ENCODE measurements at places on chromosomes 12 and 14.
A peak's percentile ranks its signal among the peaks of the same experiment; 100 is the strongest.

GRCh38 chr14:76977793-76978720 is 50.5 kb downstream of the IRF2BPL start:
- peak; percentile 81 for DNase-seq

GRCh38 chr14:54803396-54803795 is 99.2 kb downstream of the GCH1 start:
- DNase-seq: no peak

DNA sequence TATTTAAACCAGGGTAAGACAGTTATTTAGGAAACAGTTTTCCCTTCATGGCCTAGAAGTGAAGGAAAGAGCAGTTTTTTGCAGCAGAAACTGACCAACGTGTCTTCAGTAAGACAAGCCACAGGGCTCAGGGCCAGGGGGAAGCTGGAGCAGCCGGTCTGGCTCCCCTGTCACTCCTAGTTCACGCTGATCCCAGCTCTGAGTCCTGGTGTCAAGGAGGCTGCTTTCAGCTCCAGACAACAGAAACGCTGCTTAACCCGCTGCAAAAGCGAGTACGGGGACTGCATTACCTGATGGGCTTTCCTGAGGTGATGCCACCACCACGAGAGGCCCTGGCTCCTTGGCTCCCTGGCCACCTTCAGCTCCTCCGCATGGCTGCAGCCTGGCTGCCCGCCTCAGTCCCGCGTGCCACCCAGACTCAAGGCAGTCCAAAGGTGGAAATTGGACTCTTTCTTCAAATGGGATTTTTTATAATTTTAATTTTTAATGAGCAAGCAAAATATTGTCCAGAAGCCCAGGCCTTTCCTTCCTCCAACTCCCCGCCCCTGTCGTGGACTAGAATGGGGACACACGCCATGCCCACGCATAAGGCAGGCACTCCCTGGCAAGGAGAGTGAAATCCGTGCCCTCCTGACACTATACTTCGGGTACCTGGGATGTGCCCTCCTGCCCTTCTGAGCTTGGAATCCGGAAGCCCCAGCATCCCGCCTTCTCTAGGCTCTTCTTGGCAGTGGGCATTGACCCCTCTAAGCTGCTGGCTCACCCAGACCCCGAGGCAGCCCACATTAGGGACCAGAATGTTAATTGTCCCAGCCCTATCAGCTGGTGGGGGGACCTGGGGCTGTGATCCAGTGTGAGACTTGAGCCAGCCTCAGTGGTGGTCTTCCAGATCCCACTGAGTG is 85.0 kb downstream of the PAPOLA start:
- DNase-seq: no peak

- no peak for DNase-seq
Observed at GRCh38 chr14:103909531-103910261, 18.6 kb upstream of the TDRD9 start.

GRCh38 chr12:3016191-3016590 is 57.0 kb downstream of the TEAD4 start:
- no peak for DNase-seq

DNA sequence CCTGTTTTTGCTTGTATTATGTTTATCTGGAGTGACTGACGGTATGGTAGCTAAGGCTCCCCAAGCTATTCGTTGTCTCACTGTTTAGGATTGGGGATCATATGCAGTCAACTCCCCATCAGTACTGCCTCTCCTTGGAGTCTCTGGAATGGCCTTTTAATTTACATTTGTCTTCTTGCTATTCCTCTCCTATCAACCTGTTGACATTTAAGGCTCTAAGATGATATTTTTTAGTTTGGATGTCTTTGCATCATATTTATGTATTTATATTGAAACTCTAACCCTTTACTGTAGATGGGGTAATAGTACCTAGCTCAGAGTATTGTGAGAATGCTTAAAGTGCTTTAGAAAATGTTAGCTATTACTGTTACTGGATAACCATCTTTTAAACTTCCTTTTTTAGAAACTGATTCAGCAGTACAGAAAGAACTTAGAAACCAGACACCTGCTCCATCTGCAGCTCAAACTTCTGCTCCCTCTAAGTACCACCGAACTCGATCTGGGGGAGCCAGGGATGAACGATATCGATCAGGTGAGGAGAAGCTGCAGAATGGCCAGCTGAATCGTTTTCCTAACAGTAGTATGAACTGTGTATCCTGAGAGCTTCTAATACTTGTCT is 123.5 kb upstream of the ATF1 start:
- no peak for DNase-seq

- DNase-seq: no peak
Observed at GRCh38 chr14:91163316-91163715, 49.4 kb downstream of the DGLUCY start.

GRCh38 chr14:101446387-101446969 is 114.8 kb upstream of the DIO3 start:
- no peak for DNase-seq

DNA sequence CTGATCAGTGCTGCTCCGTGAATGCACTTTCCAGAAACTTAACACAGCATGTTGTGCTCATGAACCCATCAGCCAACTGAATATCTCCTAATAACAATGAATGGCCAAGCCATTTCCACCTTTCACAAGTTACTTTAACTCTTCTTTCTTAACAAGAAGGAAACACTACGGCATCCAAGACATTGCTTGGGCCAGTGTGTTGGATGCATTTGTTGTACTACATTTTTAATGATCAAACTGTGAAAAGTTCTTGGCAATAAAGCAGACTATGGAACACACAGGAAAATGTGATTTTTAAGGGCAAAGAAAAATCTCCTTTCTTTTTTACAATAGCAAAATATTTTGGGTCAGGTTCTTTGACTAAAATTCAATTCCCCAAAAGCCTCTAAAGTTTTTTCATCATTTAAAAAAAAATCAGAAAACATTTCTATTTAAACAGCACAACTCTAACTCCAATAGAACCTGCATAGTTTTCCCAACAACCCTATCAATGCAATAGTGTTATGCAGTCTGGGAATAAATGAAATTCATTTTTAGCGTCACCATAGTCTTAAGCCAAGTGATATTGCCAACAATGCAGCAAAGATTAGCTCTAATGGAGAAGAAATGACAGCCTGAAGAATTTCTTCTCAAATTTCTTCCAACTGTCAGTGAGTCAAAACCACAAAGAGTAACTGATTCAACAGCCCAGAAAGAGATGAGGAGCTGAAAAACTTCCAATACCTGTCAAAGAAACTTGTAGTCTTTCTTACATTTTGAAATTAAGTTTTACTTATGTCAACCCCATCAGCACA is 50.7 kb upstream of the PTPRR start:
- DNase-seq: no peak

- no peak for DNase-seq
Observed at GRCh38 chr14:39974036-39974435, 541.8 kb upstream of the FBXO33 start.

- no peak for DNase-seq
Observed at GRCh38 chr12:104502638-104503037, 45.9 kb downstream of the CHST11 start.

GRCh38 chr12:25236190-25236589 is 14.5 kb downstream of the KRAS start:
- no peak for DNase-seq

DNA sequence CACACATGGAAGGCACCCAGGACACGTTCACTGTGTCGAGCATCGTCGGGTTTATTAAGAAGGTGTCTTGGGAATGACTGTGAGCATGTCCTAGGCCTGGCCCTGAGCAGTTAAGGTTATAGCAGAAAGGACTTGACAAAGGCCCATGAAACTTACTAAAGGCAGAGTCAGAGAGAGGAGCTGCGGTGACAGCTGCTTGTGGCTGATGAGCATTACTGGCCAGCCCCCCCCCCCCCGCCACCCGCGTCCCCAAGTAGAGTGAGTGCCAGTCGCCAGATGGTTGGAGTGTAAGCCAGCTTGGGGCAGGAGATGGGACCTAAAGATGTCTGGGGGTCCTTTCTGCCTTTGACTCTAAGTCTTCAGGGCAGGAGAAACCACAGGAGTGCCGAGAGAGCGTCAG is 169.9 kb downstream of the TSPAN9 start:
- no peak for DNase-seq

DNA sequence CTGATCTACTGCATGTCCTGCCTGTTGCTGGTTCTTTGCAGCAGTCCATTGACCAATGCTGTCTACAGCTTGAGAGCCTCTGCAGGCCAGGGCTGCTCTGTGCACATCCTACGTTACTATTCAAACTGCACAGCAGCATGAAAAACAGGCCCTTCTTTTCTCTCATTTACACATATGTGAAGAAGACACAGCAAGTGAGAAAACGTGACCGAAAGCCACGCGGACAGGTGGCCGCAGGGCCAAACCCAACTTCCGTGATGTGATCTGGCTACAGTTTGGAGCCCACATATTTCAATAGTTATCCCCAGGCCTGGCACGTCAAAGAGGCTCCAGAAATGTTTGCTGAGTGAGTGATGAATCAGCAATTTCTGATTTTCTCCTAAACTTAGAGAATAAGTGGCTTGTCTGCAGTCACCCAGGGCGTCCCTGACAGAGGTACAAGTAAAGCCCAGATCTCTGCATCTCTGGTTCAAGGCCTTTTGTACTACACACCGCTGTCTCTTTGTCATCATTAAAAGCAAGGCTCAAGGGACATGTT is 17.9 kb upstream of the TCL1B start:
- no peak for DNase-seq

- DNase-seq: peak; percentile 42
Observed at GRCh38 chr12:109110988-109111495, 5.3 kb upstream of the ACACB start.

DNA sequence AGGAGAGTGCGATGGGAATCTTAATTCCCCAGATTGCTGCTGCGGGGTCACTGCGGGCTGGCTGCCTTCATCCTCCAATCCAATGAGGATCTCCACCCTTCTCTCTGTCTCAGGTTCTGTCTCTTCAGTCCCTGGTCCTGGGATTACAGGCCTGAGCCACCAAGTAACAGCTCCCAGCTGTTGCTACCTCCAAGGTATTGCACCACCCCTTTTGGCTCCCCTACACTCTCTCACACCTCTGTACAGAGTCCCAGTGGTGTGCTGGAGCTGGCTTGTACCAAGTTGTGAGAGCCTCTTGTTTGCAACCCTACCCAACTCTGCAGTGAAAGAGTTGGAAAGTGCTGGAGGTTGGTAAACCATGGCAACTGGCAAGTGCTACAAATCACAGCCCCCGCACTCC is 10.0 kb upstream of the RILPL1 start:
- DNase-seq: no peak

GRCh38 chr14:21015312-21015711 is 9.5 kb downstream of the NDRG2 start:
- no peak for DNase-seq

- DNase-seq: no peak
Observed at GRCh38 chr14:104262515-104263514, 124.4 kb downstream of the KIF26A start.

DNA sequence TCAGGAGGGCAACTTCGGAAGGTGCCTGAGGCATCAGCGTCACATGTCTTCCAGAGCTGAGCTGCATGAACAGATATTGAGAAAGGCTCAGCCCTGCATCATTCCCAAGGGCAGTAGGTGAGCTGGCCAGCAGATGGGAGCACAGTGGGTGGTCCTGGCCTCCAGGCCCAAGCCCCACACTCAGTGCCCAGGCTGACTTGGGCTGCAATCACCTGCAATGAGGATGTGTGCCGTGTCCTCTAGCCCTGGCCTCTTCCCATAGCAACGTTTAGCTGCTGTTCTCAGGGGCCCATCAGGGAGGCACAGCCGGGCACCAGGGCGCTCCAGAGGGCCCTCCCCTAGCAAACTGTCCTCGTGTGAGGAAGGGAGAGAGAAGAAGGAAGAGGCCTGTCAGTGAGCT is 32.0 kb downstream of the TEP1 start:
- no peak for DNase-seq

DNA sequence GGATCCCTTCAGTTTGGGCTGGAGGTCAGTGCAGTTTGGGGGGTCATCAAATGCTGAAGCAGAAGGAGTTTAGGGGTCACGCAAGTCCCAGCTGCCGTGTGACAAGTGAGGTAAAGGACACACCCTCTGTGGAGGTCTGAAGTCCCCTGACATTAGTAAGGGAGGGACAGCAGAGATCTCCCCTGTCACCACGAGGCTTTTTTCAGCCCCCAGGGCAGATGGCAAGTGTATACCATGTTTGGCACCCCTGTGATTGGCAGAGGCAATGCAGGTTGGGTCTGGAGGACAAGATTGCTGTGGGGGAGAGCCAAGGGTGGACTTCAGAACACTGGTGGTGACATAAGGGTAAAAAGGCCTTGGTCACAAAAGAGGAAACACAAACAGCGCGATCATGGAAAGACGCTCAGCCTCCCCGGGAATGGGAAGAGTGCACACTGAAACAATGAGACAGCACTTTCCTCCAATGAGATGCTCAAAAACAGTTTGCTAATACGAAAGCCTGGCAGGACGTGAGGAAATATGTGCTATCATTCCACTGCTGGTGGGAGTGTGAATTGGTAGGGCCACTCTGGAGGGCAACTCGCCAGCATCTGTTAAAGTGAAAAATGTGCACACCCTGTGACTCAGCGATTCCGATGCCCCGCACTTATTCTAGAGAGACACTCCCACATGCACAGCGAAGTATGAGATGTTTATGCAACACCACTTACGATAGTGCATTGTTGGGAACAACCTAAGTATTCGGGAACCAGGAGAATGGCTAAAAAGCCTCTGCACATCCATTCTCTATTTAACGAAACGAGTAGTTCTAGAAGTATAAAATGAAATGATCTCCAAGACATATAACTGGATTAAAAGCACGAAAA is 14.4 kb upstream of the CD27 start:
- DNase-seq: no peak

GRCh38 chr14:51018521-51018920 is 74.2 kb upstream of the PYGL start:
- no peak for DNase-seq

DNA sequence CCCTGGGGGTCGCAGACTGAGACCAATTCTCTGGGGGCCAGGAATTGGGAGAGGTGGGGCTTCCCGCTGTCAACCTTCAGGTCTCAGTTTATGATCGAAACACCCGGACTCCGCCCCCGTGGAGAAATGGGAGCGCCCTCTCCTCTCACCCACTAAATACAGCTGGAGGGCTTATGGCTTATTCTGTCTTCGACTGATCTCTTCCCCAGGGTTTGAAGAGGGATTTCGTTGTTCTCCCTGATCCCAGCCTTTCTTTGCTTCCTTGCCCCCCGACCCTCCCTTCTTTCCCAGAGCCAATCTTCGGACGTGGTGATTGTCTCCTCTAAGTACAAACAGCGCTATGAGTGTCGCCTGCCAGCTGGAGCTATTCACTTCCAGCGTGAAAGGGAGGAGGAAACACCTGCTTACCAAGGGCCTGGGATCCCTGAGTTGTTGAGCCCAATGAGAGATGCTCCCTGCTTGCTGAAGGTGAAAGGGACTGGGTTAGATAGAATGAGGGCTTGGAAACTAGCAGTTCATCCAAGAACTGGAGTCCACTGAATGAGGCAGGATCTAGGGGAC is 607 bp downstream of the OS9 start:
- DNase-seq: no peak

Measured in GM12892 (cell line).